Substantia nigra (tissue), 51 donors: ENCODE measurements at places on chromosomes 6 and 20.

GRCh38 chr6:34073540-34073939 lies 72.3 kb downstream of the GRM4 start:
- no peak for DNase-seq

- DNase-seq, result no peak
Observed at GRCh38 chr6:99604166-99605073, 2.2 kb upstream of the PRDM13 start.

DNA sequence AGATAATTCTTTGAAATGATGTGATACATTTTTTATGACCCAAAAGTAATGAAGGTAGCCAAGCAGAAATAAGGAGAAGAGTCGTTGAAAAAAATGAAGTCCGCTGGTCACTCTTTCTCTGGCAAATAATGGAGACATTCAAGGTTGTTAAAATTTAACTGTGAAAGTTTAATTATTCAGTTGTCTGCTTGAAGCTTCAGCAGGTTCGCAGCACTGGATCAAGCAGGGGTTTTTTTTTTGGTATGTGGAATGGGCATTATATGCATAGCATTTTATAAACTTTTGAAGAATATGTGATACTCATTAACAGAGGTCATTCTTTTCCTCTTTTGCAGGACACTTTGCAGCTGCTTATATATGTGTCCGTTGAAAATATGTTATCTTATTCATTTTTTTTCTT lies 21.6 kb upstream of the FUT9 start:
- DNase-seq, result no peak

GRCh38 chr6:96257751-96258150 lies 242.0 kb downstream of the FUT9 start:
- DNase-seq, result no peak

DNA sequence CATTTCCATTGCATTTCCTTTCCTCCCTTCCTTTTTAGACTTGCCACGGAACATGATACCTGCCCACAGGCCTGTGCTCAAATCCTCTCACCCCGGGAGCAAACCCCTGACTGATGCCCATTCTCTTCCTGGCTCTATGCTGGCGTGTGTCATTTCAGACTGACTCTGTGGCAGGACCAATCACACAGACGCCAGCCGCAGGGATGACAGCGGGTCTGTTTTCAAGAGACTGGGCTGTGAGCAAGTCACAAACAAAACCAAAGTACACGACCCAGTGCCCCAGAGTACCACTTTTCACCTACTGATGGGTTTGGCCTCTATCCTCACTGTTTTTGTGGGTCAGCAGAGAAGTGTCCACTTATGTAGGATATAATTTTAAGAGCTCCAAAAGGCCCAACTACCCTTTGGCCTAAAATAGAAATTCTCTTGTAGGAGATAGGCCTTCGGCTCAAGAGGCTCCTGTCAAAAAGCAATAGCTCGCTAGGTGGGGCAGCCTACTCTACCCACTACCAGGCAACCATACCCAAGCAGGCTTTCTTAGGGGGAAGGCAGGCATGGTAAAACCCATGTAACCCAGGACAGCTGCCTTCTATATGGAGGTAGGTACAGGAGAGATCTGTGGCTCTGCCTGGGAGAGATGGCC lies 215.7 kb downstream of the CDC5L start:
- no peak for DNase-seq
